ENCODE measurements at places on chromosomes 3 and 15.

DNA sequence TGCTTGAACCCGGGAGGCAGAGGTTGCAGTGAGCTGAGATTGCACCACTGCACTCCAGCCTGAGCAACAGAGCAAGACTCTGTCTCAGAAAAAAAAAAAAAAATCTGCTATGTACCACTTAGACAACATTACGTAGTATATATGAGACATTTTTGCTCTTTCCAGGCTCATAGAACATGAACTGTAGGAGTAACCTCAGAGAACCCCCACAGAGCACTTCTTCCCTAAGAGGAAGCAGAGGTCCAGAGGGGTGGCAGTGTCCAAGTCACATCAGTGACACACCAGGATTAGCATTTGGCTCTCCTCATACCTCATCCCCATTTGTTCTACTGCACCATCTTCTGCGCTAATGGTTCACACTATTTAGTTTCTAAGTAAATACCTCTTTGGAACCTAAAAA is 33.7 kb downstream of the ARRDC4 start:
- DNase-seq = no peak

DNA sequence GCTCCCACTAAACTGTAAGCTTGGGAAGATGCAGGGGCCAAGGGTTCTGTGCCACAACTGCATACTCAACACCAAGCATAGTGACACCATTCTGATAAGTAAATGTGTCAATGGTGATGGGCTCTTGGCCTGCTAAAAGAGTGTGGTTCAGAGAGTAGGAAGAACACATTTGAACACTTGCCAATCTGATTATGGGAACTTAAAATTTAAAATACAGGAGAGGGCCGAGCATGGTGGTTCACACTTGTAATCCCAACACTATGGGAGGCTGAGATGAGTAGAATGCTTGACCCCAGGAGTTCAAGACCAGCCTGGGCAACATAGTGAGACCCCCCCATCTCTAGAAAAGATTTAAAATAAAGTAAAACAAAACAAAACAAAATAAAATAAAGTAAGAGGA is 34.1 kb downstream of the PTPN9 start:
- no peak for DNase-seq

DNA sequence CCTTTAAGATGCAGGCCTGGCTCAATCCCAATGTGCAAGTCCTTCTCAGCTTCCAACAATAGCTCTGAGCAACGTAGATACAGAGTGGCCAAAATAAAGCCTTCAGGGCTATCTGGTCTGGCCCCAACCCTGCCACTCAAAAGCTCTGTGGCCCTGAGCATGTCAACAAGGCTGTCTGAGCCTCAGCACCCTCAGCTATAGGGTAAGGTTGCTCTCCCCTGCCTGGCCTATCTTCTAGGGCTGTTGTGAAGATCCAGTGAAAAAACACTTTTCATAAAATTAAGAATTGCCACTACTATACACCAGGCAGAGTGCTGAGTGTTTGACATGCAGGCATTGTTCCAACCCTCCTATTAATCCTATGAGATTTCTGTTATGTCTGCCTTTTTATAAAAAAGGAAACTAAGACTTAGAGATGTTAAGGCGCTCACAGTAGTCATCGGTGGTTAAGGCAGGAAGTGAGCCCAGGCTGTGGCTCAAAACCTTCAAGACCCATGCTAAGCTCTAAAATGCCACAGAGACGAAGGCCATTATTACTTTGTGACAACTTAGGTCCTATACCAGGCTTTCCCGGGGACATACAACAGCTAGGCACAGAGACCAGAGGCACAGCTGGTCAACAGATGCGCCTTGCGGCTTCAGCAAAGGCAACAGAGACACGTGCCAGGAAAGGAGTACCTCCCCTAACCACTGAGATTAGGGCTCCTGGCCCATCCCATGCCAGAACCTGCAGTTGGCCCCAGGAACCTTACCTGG is 5.1 kb downstream of the POLG start:
- DNase-seq = no peak

DNA sequence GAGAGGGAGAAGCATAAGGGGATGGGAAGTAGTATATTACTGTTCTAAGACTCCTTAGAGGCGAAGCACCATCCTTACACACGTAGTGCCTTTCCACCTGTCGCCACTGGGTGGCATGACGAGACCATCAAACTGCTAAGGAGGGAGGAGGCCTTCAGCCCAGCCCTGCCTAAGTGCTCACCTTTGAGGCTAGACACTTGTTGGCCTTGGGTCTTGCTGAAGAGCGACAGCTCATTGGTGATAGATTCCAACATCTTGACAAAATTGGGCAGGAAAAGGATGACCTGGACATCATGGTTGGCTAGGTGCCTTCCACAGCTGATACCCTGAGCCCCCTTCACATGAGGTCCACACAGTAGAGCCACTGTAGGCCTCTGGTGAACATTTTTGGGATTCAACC is 19.6 kb downstream of the CLK3 start:
- peak; percentile 81 for DNase-seq

GRCh38 chr15:26235864-26236263 is 372.7 kb upstream of the ATP10A start:
- DNase-seq = no peak

DNA sequence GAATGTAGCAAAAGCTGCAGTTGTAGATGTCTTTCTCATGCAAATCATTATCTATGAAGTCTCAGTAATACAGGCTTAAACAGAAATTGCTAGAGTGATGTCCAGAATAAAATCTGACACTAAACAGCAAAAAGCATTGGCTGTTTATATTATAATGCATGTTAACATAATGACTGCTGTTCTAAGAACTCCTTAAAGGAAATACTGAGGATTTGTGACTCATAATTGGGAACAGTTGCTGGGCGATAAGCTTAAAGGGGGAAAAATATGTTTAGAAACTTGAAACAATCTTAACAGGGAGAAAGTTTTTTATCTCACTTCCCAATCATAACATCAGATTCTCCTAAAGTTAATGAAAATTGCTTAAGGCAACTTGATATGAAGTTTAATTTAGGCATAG is 17.5 kb downstream of the TIPARP start:
- DNase-seq = no peak

GRCh38 chr3:114714237-114714636 is 420.4 kb downstream of the TIGIT start:
- no peak for DNase-seq

All from germinal center (tissue), 1 donor.